Activated T-helper 1 cell treated with anti-CD3 and anti-CD28 coated beads, Interleukin-2, amount 50 U/mL, for 16 hours (primary cell): ENCODE measurements at places on chromosomes 7 and 10.

DNA sequence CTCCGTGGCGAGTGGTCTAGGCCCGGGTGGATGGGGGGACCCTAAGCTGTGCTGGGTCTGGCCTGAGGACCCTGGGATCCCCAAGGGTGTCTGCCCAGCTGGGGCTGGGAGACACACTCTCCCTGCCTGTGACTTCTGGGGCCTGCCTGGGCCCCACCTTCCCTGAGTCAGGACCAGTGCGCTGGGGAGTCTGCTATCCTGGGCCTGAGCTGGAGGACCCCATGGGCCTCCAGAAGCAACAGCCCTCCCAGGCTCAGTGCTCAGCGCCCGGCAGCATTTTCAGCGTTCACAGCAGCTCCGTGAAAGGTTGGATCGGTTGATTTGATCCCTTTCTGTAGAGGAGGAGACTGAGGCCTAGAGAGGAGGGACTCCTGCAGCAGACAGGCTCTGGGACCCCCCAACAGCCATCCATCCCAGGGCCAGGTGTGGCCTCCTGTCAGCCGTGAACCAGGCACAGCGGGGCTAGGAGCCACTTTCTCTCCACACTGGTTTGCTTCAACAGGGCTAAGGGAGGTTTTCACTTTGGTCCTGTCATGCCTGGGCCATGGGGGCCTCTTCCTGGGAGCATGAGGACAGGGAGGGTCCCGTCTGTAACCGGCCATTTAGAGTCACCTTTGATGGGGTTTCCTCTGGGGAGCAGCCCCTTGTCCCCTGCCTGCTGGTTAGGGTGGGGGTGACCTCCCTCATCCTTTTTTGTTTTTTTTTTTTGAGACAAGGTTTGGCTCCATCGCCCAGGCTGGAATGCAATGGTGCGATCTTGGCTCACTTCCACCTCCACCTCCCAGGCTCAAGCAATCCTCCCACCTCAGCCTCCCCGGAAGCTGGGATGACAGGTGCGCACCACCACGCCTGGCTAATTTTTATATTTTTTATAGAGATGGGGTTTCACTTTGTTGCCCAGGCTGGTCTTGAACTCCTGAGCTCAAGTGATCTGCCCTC lies 12.4 kb downstream of the FOXL3 start:
- no peak for DNase-seq

DNA sequence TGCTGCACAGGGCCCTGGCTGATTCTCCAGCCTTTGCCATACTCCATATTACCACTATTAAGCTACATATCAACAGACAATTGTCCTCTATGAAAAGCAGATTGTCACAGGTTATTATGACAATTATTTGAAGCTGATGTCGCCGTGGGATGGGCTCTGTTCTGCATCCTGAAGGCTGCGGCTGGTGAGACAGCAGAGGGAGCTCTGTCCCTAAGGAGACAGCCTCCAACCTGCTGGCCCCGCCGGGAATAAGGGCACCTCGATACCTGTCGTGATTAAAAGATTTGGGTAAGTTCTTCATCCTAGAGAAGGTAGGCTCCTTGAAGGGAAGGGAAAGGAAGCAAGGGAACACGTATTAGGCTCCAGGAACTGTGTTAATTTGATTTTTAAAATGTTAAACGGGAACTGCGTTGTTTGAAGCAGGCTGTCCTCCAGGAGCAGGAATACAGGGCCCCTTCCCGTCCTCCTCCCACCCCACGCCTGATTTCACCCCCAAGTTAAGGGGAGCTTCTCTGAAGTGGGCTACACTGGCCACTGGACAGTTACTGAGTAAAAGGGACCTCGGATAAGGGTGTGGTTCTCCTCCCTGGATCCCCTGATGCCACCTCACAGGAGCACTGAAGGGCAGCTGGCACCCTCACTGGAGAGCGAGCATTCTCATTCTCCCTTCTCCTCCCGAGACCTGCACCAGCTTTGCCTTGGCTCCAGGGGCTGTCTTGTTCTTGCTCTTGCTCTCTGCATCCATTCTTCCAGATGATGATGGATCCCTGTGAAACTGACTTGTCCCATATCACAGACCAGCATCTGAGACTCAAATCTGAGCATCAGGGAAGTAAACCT lies 11.8 kb upstream of the TIAL1 start:
- DNase-seq, result no peak

GRCh38 chr7:158973440-158973839 lies 117.1 kb downstream of the DYNC2I1 start:
- no peak for DNase-seq

DNA sequence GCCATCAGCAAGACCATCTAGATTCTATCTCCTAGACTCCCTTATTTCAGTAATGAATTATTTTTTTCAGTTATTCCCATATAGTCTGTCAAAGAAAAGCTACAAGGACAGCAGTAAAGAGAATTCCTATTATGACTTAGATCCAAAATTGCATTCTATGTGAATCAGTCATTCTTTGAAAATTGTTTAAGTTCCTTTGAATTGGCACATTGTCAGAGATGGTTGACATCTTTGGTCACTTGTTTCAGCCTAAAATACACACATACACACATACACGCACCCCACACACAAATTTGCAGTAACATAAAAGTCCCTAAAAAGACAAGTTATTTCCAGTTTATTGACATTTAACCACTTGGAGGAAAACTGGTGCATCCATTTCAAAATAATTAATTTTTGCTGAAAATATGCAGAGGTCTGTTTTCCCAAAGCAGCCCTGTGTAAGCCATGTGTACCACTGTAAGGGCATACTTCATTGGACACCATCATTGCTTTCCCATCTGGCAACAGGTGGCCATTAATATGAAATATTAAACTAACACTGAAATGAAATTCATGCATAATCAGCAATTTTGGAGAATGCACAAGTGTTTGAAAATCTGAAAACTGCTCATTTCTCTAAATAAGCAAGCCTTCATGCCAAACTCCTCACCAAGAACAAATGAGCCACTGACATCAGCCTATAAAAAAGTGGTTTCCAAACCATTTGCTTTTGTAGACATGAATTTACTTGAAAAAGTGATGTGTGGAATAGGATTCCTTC lies 121.7 kb upstream of the COL1A2 start:
- DNase-seq, result no peak

DNA sequence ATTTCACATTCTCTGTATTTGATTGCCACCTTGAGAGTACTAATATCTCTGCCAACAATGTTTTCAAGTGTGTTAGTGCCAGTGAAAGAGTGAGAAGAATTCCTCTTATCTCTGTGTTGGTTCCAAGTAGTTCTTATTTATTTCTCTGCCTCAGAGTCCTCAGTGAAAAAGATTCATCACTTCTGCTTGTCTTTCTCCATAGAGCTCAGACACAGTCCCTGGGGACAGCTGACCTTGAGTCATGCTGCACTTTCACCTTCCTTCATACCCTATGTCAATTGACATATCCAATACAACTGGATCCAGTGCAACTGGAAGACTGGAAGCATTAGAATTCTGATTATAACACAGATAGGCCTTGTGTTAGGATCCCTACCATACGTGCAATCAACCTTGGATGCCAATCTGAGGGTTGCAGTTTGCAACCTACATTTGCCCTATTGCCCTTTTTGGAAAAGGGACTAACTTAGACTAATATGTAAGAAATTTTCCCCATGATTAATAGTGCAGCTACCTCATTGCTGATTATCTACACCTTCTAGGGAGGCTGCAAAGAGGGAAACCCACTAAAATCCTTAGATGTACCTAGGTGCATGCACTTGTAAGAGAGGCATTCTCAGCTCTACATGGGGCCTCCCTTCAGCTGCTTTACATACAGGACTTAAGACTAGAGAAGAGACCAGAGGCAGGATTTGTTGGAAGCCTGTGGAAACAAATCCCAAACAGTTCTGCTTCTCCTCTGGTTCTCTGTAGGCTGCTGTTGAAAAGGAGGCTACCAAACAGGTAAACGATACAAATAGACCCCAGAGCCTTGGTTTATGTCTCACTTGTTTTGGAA lies 8.4 kb downstream of the IFIT2 start:
- no peak for DNase-seq

DNA sequence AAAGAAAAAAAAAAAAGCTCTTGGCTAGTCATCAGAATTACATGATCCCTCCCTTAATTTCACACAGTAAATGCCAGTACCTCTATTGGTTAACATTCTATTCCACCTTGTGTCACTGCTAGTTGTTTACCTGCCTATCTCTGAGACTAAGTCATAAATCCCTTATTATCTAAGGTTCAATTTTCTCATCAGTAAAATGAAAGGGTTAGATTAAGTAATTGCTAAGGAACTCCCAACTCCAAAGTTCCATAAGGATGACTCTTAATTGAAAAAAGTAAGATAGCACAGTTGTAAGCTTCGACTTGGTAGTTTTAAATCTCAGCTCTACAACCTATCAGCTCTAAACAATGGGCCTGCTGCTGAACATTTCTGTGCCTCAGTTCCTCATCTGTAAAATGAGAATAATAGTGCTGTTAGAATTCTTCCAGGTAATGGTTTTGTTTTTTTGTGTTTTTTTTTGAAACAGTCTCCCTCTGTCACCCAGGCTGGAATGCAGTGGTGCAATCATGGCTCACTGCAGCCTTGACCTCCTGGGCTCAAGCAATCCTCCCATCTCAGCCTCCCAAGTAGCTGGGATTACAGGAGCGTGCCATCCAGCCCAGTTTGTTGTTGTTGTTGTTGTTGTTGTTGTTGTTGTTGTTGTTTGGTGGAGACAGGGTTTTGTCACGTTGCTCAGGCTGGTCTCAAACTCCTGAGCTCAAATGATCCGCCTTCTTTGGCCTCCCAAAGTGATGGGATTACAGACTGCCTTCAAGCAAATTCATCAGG lies 35.6 kb downstream of the SRPK2 start:
- DNase-seq, result no peak
